ENCODE measurements at places on chromosomes 2 and 18.

- DNase-seq: no peak
These were observed 51.0 kb downstream of the SETBP1 start for GRCh38 chr18:44731530-44732237.

DNA sequence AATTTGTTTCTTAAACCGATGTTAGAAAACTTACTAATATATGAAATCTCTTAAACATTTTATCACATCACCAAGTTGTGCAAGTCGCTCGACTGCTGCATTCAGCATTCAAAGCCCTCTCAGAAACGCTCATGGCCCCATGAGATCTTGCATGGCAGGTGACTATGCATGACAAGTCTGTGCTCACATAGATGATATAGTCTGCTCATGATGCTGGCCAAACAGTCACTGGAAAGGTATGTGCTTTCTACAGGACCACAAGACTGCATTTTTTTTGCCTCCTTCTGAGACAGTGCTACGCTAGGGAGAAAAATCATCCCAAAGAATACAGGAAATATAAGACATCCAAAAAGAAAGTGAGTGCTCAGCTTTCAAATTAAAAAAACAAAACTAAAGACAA is 98.3 kb upstream of the ZBTB14 start:
- DNase-seq: no peak

- DNase-seq: no peak
These were observed 77.3 kb upstream of the RMDN2 start for GRCh38 chr2:37847792-37848191.

GRCh38 chr18:13804305-13804704 is 19.6 kb upstream of the MC5R start:
- no peak for DNase-seq

DNA sequence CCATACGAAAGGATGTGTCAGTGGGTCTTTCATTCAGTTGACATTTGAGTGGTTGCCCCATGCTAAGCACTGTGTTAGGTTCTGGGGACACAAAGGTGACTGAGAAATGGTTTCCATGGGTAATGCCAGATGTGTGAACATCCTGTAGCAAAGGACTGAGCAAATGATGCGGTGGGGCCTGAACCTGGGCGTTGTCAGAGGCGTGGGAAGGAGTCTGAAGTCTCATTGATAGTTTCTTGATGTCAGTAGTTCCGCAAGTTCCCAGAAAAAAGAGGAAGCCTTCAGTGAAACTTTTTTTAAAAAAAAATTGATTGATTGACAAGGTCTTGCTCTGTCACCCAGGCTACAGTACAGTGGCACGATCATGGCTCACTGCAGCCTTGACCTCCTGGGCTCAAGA is 56.9 kb downstream of the LIMS1 start:
- DNase-seq: peak; percentile 58

DNA sequence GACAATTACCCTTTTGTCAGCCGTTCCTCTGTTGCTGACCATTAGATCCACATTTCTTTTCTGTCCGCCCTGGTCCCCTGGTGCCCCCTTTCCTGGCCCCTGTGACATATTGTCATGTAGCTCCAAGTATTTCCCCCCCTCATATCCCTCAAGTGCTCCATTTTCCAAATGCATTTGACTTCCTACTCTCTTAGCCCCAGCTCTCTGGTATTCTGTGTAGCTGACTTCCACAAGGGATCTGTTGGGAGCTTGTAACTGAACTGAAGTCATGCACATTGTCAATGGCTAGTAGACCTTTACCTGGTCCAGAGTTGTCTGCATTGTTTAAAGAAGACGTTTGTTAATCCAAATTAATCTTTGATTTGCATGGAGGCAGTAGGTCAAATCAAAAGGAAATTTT is 34.8 kb downstream of the LIPG start:
- no peak for DNase-seq

DNA sequence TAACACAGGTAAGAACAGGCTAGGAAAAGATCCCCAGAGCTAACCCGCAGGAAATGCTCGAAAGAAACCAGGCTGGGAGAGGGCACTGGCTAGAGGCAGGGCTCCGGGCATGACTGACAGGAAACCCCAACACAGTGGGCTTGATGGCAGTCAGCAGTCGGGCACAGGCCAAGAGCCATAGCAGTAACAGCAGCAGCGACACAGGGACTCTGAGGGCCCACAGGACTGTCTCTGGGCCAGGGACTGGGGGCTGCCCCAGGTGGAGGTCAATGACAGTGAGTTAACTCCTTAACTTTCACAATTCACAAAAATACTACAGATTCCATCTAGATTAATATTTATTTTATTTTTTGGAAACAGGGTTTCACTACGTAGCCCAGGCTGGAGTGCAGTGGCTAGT is 37.3 kb upstream of the ASPRV1 start:
- DNase-seq: no peak

DNA sequence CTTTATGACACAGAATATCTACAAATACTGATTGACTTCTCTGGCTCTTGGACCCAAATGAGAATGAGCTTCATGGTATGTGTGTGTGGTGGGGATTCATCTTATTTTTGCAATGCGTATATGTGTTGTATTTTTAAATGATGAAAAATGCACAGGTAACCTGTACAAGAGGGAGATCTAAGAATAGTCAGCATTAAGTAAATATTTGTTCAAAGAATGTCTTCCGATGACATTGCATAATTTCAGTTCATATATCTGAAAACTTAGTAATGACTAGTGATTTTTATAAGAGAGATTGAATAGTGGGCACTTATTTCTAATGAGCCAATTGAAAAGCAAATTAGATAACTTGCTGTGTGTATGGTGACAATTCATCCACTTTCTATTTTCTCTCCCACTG is 66.4 kb downstream of the EML6 start:
- DNase-seq: no peak

- DNase-seq: no peak
These were observed 4.2 kb upstream of the CCNYL1 start for GRCh38 chr2:207706936-207707860.

DNA sequence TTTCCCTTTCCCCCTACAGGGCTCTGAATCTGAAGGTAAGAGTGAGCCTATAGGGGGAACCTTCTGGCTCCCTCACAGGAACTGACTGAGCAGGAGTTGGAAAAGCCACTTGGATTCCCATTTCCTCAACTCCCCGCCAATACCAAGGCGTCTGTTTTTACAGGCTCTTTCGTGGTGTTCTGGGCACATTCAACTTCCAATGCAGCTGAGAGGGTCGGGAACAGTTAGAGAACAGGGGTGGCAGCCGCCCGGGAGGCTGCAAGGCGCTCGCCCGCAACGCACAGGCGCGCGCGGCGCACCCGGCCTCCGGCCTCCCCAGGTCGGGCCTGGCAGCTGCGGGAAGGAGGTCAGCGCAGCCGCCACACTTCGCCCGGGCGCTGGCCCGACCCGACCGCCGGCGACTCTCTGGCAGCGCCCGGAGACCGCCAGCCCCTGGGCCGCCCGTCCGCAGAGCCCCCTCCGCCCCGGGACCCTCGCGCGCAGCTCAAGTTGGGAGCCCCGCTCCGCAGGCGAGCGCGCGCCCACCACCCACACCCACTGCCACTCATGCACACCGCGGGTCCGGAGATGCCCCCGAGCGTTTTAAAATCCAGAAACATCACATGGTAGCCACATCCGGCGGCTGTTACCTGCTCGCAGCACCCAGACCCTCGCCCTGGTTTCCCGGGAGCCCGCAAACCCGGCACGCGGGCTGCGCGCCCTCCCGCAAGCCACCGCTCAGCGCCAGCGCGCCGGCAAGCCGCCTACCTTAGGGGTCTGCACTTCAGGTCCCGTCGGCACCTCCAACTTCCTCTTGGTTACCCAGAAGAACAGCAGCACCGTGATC is 816 bp downstream of the GALNT14 start:
- peak; percentile 9 for DNase-seq

DNA sequence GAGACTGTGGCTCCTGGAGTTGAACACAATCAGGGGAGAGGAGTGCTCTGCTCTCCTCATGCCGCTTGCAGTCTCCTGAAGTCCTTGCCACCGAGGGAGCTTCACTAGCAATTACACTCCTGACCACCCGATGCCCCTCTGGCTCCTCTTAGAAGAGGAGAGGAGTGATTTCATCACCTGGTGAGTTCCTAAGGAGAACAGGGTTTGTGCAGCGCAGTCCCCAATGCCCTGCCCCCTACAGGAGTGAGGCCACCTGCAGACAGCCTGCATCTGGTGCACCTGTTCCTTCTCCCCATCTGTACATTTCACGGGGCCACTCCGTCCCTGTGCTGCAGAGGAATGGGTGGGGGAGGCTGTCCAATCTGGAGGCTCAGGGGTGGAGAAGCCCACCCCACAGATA is 267.2 kb downstream of the HRH4 start:
- no peak for DNase-seq

GRCh38 chr2:120587279-120587996 is 148.2 kb upstream of the GLI2 start:
- DNase-seq: no peak

GRCh38 chr18:59357928-59358327 is 1.1 kb downstream of the LMAN1 start:
- no peak for DNase-seq

- DNase-seq: no peak
These were observed 254.4 kb downstream of the KCNE4 start for GRCh38 chr2:223306371-223306770.

DNA sequence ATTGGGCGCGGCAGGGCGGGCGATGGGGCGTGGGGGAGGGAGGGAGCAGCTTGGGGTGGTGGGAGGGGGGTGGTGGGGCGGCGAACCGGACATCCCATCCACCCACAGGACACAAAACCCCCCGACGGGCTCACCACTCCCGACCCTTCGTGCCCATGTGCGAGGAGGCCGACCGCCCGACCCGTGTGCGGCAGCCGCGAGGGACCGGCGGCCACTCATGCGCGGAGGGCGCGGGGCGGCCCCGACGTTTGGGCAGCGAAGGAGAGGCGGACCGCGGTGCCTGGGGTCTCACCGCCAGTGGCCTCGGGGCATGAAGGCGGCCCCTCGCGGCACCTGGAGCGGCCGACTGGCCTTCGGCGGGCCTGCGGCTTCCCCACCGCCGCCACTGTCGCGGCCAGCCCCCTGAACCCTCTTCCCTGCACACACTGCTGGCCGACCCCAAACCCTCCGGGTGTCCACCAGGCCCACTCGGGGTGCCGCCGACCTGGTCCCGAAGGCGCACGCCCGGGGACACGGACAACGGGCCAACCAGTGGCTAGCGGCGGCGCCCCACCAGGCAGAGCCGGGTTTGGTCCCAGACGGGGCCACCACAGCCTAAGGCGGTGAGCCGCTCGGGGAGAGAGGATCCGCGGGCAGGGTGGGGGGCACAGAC is 94.6 kb upstream of the ANKRD30BL start:
- DNase-seq: no peak

DNA sequence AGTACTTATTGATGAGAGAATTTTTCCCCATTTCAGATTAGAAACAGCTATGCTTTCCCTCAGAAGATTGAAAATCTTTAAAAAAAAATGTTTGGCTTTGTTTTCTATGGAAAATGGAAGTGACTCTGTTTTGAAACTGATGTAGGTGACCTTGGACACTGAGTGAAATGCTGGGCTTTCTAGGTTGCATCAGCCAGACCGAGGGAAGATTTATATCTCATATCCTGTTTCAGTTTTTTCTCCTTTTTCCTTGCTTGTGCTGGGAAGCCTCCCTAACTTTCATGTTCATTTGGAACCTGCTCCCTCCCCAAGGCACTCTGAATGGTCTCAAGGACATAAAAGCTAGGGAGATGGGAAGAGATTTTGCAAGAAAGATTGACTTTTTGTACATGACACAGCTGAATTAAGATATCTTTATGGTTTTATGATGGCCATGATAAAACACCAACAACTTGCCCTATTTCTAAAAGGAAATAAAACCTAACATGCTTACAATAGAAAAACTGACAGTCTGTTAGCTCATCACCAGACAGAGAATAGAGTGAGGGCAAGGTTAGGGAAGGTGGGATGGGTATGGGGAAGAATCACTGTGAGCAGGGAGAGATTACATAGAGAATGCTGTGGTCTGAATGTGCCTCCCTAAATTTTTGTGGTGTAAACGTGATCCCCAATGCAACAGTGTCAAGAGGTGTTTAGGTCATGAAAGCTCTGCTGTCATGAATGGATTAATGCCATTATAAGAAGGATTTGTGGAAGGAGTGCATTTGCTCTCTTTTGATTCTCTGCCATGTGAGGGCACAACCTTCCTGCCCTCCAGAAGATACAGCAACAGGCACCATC is 249.7 kb downstream of the TPGS2 start:
- DNase-seq: no peak

- no peak for DNase-seq
These were observed 34.5 kb downstream of the DTNA start for GRCh38 chr18:34744569-34744968.

GRCh38 chr2:17303521-17303920 is 214.7 kb downstream of the RAD51AP2 start:
- no peak for DNase-seq

DNA sequence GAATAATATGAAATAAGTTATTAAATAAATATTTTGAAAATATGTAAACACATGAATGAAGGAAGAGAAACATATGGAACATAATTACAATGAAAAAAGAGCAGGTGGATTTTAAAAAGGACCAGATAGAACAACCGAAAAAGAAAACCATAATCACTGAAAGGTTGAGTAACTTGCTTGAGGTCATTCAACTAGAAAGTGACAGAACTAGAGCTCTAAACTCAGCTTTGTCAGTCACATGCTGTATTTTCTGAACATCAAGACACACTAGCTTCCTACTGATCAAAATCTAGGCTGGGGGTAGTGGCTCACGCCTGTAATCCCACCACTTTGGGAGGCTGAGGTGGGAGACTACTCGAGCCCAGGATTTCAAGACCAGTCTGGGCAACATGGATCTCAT is 30.0 kb upstream of the ITGAV start:
- no peak for DNase-seq

DNA sequence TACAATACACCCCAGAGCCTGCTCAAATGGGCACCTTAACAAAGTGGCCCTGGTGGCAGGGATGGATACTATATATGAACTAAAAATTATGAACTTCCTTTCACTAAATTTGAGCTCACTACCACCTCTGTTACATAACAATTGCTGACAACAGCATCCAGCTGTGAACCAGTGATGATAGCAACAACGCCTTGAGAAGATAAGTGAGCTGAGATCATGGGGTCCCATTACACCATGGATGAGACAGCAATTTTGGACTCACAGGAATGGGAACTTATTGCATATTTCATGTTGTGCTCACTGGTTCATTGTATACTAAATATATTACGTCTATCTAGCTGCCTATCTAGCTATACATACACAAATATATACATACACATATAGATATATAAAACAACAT is 16.9 kb upstream of the ALMS1 start:
- no peak for DNase-seq

DNA sequence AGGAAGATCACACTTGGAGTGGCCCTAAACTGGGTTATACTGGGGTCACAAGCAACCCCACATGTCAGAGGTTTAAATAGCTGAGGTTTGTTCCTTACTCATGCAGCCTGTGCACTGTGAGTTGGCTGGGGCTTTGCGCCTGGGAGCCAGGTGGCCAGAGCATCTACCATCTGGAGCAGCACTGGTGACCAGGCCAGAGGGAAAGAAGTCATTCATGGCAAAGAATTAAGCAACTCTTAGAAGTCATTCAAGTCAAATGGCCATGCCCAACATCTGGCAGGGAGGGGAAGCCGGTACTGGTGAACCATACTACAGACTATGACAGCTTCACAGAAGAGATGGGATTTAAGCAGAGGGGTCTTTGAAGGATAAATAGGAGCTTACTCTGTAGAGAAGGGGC is 90.7 kb downstream of the POLR1A start:
- DNase-seq: no peak

Measured in stimulated activated naive CD8-positive, alpha-beta T cell treated with anti-CD3 and anti-CD28 coated beads, Interleukin-15, Interleukin-2, amounts not matched to agents 100 U/mL and 50 U/mL, for 24 hours (primary cell).